ENCODE measurements at places on chromosomes 11 and 22.

GRCh38 chr11:110445437-110445836 is 15.7 kb downstream of the FDX1 start:
- DNase-seq: no peak

GRCh38 chr22:38795569-38795968 is 1.6 kb upstream of the DNAL4 start:
- no peak for DNase-seq

DNA sequence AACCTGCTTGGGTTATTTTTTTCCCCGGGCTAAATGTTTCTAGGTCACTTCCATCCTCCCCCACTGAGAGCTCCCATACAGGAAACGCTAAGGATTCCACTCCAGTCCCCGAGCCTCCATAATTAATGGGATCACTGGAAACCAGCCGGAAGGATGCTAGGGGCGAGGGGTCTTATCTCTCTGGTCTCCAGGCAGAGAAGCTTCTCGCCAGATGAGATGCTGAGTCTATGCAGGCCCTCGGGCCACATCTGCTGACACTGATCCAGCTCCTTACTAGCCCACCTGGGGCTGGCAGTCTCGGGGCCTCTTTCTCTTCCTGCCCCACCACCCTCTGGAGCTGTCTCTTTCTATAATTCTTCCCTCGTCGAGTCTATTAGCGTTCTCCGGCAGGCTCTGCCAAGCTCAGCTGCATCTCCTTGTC is 125.9 kb upstream of the SYT13 start:
- no peak for DNase-seq

- DNase-seq: no peak
These were observed 9.6 kb upstream of the SLC35C1 start for GRCh38 chr11:45795379-45795778.

- DNase-seq: no peak
These were observed 1166.2 kb downstream of the TBC1D22A start for GRCh38 chr22:47928631-47929030.

DNA sequence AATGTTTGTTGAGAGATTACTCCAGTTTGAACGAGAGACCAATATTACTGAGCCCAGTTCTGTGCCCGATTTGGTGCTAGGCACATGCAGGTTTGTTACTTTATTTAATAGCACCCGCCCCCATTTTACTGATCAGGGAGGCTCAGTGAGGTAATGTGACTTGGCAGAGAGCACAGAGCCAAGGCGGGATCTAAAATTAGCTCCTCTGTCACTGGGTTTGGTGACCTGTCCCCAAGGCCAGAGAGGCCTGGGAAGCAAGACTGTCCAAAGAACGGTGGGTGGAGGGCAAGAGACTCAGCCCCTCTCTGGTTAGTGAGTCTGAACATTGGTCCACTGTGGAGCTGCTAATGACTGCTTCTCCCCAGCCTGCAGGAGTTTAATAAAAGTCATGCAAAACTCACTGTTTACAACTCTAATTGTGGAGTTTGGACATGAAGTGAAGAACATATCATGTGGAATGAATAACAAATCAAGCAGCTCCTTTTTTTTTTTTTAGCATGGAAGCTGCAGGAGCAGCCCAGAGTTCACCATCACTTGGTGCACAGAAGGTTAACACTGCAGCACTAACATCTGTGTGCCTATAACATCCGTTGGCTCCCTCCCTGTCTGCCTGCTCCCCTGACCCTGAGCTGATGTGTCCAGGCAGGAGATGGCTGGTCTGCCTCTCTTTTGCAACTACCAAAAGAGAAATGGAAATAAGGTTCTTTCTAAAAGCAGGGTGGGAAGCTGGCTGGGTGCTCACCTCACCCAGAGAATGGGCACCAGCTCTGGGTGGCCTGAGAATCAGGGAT is 39.0 kb downstream of the CSNK2A3 start:
- DNase-seq: no peak

DNA sequence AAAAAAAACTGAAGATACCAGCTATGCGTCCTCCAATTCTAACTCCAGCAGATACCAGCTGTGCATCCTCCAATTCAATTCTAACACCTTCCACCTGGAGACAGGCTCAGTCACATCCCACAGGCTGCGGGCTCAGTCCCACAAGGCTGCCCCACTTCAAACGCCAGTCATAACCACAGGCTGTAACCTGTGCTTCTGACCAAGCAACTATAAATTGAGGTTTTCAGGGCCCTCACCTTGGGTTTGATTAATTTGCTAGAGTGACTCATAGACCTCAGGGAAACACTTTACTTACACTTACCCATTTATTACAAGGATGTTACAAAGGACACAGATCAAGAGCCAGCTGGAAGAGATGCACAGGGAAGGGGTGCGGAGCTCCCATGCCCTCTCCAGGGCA is 32.4 kb upstream of the MSANTD2 start:
- DNase-seq: no peak

GRCh38 chr11:387193-387793 is 6.7 kb upstream of the PKP3 start:
- no peak for DNase-seq

DNA sequence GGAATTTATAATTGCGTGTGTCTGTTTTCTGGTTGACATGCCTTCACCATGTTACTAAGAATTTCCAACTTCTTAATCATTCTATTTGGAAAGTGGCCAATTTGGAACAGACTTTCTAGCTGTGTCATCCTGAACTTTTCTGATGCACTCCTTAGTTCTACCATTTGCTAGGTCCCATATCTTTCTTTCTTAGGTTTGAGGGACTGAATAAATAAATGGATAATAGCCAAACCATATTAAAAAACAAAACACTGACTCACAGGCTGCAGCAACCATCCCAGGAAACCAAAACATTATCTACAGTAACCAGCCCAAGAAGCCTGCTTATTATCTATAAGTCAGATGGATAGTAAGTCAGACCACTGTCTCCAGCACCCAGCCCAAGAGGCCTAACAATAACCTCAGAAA is 57.5 kb upstream of the PLET1 start:
- DNase-seq: no peak

- no peak for DNase-seq
These were observed 13.1 kb upstream of the RAB38 start for GRCh38 chr11:88188251-88188931.

GRCh38 chr11:69855421-69855820 is 36.2 kb upstream of the FGF3 start:
- no peak for DNase-seq

GRCh38 chr11:26997378-26997777 is 3.5 kb downstream of the FIBIN start:
- no peak for DNase-seq

DNA sequence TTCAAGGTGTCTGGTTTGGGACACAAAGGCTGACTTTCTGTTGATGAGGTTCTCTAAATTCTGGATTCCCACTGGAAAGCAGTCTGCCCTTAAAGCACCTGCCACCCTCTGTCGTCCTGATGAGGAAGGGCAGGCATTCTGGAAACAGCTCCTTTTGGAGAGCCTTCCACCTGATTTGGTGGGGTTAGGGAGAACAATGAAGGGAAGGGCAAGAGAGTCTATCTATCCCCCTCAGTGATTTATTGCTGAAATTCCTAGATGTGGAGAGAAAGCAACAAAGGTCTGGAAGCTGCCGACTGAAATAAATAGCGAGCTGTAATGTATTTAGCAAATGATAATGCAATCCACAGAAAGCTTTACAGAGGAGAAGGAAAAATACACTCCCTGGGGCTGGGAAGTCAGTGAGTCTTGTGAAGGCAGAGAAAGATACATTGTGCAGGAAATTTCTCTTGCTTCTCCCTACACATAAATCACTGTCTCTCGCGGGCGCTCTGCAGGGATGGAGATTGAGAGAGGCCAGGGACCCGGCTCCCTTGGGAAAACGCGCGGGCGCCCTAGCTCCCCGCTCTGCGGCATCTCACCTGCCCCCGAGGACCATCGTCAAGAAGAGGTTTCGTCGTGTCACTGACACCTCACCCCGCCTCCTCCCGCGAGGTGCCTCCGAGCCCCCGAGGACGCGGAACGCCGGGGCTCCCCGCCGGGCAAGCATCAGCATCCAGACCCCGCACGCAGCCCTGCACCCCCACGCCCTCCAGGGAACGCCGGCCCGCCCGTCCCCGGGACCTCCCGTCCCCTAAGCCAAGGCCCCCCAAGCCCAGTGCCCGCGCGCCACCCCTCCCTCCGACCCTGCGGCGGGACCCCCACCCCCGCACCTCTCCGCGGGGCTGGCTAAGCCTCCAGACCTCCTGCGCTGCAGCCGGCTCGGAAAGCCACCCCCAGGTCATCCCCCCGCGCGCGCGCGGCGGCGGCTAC is 673 bp downstream of the CDON start:
- peak; percentile 7 for DNase-seq

DNA sequence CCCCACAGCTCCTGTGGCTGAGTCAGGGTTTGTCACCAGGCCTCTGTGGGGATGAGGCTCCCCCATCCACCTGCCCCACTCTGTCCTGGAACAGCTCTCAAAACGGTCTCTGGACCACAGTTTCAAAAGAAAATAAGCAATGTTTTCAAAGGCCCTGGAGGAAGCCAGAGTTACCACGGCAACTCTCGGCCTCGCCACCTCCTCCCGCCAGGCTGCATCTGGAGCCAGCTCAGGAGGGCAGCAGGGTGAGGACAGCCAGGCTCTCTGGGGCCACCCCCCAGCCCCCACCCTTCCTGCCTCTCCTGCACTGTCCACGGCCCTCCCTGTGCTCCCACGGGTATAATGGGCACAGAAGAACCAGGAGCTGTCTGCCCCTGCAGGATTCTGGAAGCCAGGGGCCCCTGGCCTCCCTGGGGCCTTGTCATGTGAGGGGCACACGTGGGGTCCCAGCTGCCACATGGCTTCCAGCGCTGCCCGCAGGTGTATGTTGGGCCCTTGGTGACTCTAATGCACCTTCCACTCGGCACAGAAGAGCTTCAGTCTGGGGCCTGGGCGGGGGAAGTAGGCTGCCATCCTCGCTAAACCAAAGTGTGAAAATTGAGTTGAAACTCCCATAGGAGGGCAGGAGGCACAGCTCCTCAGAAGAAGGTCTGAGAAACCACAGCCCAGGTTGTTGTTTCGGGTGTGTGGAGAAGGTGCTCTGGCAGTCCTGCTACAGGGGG is 10.3 kb downstream of the CD81 start:
- DNase-seq: no peak

- no peak for DNase-seq
These were observed 126.0 kb upstream of the CADM1 start for GRCh38 chr11:115630214-115630613.

GRCh38 chr22:17241576-17242330 is 22.5 kb upstream of the ADA2 start:
- no peak for DNase-seq

- DNase-seq: peak; percentile 66
These were observed 5.4 kb downstream of the TBC1D10C start for GRCh38 chr11:67409261-67409666.

DNA sequence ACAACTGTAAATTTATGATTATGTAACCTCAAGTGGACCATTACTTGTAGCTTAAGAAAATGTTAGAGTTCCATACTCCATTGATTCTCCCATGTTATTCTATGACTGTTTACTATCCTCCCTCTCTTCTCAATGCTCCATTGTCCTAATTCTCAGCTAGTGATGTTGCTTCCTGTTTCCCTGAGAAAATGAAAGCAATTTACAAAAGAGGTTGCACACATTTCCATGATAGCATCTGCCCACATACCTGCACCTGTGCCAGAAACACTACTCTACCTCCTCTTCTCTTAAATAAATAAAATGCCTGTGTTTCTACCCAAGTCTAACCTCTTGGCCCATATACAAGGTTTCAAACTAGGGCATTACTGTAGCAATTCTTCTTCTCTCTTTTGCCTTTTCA is 1620.9 kb downstream of the FAM181B start:
- no peak for DNase-seq

DNA sequence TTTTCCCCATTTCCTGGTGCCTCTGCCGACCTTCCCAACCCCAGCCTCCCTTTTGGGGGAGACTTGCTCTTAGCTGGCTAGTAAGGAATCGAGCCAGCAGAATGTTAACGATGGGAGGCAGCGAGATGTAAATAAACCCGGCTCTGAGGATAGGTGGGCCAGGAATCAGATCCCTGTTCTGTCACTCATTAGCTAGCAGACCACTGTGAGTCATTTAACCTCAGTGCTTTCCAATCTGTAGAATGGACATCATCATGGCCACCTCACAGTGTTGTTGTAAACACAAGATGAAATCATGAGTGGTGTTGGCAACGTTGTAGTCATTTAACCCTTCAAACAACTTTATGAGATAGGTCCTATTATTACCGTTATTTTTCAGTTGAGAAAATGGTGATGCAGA is 208.6 kb downstream of the KIRREL3 start:
- no peak for DNase-seq

DNA sequence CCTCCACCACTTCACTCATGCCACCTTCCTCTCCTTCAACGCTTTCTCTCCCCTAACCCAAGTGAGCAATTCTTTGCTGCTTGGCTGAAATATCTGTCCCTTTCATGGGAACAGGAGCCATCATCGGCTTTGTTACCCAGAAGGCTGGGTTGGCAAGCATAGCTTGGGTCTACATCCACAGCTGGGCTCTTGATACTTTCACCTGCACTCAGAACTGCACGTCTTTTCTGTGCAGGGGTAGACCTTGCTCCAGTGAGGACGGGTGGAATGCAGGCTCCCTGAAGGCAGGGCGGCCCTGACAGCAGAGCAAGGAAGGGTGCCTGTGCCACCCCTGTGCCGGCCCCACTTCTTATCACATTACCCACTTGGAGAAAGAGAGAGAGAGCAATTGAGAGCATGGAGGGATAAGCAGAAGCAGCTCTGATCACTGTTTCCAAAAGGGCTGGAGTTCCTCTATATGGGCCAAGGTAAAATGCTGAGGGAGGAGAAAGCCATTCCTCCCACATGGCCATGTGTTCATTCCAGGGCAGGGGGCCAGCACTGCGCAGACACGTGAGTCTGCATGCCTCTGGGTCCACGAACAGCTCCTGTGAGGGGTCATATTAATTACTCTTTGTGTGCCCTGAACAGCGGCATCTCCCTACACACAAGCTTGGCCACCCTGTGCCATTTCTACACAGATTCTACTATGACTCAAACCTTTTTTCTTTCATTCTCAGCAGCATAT is 181.8 kb downstream of the BUD13 start:
- DNase-seq: no peak

DNA sequence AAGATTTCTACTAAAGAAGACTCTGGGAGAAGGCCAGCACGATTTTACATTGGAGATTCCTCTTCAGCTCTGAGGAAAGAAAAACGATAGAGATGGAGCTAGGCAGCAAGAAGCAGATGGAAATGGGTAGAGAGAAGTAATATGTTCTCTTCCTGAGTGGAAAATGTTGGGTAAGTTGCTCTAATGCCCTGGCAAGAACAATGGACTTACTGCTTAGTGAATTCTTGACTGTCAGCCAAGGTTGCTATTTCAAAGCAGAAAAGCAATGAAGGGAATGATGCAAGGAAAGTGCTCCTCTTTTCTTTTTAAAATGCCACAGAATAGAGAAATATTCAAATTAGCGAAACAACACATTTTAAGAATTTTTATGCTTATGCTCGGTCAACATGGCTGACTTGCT is 38.4 kb upstream of the CWF19L2 start:
- DNase-seq: no peak

GRCh38 chr22:29454276-29454675 is 15.9 kb downstream of the RFPL1 start:
- DNase-seq: no peak

Measured in T-helper 2 cell (primary cell).